MV-4-11 (cell line): ENCODE measurements at places on chromosomes 3 and 15.

GRCh38 chr3:17233398-17233800 is 348.6 kb downstream of the PLCL2 start:
- peak; percentile 39 for DNase-seq

GRCh38 chr3:72574144-72574543 is 274.1 kb downstream of the SHQ1 start:
- no peak for DNase-seq

GRCh38 chr3:51280176-51280575 is 104.9 kb upstream of the MANF start:
- no peak for DNase-seq

DNA sequence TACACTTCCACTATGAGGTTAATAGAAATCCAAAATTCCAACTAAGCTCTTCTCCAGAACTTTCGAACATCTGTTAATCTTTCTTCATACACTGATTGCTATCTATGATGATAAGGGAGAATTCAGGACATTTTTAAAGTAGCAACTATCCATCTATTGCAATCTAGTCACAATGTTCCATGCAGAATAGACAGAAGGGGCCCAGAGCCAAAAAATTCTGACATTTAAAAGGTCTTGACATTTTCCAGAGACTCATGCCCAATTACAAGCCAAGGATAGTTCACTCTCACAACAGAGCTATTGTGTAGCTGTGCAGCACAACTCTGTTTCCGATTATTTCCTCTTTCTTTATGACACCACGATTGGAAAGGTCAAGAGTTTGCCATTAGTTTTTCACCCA is 999.7 kb upstream of the ALCAM start:
- no peak for DNase-seq

- no peak for DNase-seq
Observed at GRCh38 chr3:111861391-111861790, 2.3 kb downstream of the PHLDB2 start.

- DNase-seq = peak; percentile 47
Observed at GRCh38 chr15:78061963-78062427, 15.5 kb downstream of the TBC1D2B start.

- no peak for DNase-seq
Observed at GRCh38 chr3:127037021-127037400, 54.1 kb downstream of the PLXNA1 start.

GRCh38 chr3:23608650-23609049 is 197.1 kb upstream of the UBE2E1 start:
- no peak for DNase-seq

DNA sequence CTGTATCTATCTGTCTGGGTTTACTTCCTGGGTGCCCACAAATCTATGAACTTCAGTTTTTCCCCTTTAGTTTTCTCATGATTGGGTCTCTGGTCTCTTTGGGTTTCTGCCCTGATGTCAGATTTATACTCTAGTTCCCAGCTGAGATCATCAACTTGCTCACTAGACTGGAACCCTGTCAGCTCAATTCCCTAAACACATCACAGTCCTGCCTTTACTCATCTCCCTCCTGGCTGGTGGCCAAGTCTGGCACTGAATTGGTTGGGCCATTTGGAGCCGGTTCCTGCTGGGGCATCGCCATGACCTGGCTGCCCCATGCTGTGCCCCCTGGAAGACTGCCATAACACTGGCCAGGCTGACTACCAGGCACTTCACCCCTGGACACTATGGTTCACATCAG is 345.3 kb downstream of the CHST2 start:
- DNase-seq = no peak

GRCh38 chr15:98700519-98700918 is 52.2 kb downstream of the IGF1R start:
- DNase-seq = no peak
